ENCODE measurements at places on chromosomes 11 and 22.

DNA sequence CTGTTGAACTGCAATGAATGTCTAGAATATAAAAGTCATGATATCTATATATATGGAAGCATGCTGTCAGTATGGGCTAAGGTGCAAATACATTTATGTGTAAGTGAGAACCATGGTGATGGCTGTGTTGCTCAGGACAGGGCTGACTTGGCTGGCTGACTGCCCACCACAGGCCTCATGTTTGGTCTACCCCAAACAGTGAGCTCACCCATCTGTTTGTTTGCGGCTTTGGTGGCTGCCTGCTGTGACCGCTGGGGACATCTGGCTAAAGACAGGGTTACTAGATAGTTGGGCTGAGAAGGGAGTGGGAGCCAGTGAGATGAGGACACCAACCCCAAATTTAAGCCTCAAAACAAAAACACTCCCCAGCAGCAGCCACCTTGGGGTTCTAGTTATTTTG, 6.3 kb downstream of the CD44 start:
- peak; percentile 39 for DNase-seq

DNA sequence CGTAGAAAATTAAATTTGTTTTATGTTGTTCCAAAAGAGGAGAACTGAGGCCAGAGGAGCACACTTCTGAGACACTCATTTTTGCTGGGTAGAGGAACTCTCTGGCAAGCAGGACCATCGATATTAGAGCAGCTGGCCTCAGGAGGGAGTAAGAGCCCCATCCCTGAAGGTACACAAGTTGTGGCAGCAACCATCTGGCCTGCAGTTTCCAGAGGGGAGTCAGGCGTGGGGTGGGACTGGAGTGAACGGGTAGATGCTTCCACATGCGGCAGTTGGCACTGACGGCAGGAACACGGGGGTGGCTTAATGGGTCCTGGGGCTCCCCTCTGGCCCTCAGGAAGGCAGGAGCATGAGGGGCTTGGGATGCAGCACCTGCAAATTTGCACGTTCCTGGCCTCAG, 13.2 kb upstream of the SSTR3 start:
- no peak for DNase-seq

DNA sequence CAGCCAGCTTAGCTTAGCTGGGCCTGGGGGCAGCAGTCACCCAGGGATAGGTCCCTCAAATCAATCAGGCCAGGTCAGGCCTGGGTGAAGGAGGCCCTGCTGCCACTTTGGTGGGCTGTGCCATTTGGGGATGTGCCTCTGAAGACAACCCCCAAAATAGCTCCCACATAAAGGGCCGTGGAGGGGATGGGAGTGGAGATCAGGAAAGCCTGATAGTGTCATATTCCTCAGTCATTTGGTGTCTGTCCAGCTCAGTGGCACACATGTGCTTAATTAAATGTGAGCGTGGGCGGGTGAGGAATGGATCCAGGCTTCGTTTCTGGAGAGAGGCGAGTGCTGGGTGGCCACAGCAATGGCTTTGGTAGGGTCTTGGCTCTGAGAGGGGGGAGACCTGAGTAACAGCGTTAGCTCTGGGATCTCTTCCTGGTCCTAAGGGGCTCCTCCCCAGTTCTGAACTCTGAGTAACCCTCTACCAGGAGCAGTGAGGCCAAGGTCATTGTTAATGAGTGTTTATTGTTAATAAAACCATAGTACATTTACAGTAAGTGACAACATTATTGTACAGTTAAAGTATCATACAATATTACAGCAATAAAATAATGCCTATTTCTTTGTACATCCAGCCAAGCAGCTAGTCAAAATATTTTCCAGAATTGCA, 45.2 kb downstream of the NAT10 start:
- DNase-seq, result no peak

GRCh38 chr11:36333897-36334296, 37.8 kb downstream of the PRR5L start:
- DNase-seq, result no peak

- no peak for DNase-seq
These were observed 53.4 kb downstream of the FAM181B start for GRCh38 chr11:82680252-82680651.

DNA sequence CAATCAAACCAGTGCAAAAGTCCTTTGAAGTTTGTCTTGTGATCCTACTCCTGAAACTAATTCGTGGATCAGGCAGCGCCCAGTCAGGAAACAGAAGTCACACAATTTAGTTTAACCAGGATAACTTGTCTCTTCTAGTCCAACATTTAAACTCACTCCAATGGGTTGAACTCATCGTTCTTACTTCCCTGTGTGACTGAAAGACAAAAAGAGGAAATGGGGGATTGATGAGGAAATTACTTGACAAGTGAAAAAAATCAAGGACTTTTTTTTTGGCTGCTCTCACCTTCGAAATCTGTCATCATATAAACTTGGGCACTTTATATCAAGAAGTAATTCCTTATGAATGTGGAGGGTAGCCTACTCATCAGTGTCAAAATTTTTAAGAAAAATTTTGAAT, 78.4 kb downstream of the HSD17B12 start:
- DNase-seq, result no peak

DNA sequence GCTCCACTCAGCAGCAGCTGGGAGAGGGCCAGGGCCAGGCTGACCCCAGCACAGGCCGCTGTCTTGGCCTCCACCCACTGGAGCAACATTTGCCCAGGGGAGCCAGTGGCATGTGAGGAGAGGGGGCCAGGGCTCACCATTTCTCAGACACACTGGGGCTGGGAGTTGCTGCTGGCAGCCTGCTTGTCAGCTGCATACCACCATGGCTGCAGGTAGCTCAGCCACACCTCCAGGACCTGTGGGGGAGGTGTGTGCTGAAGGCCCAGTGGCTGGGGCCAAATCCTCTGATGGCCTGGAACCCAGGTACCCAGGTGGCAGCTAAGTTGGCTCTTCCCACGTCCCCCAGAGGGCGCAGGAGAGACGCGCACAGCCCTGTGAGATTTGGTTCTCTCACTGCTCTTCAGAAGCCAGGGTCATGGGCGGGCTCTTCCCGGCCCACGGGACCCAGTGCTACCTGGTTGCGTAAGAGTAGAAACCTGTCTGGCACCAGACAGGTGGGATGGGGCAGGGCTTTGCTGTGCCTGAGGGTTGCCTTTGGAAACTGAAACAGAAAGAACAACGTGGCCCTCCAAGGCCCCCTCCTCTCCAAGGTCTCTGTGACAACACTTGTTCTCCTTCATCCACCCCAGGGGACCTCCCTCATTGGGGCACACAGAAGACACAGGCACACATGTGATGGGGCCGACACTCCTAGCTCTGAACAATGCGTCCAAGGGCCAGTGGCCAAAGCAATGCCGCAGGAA, 98.8 kb downstream of the MED15 start:
- DNase-seq, result peak; percentile 67

DNA sequence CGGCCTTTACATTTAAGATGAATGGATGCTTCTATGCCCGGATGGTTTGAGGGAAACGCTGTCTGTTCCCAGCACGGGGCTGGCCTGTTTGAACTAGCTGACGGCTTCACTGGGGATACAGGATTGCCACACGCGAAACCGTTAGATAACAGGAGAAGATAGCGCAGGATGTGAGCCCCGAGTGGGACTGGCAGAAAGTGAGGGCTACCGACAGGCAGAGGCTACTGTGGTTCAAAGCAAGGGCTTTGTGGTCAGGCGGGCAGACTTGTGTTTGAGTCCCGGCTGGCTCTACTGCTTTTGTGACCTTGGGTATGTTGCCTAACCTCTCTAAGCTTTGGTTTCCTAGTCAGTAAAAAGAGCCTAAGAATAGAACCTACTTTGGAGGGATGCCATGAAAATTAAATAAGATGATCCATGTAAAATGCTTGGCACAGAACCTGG, 2.8 kb upstream of the OAF start:
- no peak for DNase-seq

DNA sequence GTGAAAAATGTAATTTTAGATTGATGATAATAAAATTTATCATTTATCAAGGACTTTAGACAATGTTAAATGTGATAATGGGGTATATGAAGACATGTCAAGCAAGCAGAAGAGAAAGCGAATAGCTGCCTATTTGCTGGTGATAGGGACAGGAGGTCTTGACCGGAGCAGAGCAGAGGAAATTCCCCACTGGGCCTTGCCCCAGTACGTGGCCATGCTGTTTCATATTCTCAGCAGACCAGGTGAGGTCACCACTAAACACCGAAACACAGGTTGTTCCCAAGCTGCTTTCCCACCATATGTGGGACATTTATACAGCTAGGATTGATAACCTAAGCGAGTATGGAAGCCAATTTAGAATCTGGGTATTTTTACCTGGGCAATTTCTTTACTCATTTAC, 1629.6 kb downstream of the FAM181B start:
- no peak for DNase-seq

GRCh38 chr11:123469089-123469488, 39.0 kb downstream of the GRAMD1B start:
- DNase-seq, result no peak

- no peak for DNase-seq
These were observed 78.8 kb downstream of the CTTN start for GRCh38 chr11:70477176-70477575.

- DNase-seq, result no peak
These were observed 10.9 kb upstream of the FCHSD2 start for GRCh38 chr11:73152861-73153483.

DNA sequence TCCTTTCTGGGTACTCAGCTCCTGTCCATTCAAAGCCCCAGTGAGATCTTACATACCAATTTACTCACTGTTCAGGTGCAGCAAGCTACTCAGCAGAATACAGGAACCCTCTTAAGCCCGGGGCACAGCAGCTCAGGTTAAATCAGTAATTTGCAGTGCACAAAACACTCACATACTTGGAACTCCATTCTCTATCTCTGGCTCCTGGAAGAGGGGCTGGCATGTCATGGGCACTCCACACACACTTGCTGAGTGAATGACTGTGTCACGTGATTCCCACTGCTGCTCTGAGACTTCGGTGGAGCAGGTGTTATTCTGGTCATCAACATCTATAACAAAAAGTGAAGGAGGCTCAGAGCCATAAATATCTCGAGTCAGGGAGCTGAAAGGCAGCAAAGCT, 157.3 kb upstream of the BDNF start:
- DNase-seq, result no peak

- no peak for DNase-seq
These were observed at the start of gene MYO7A for GRCh38 chr11:77127920-77128691. TSS of gene MYO7A (plus strand) at chr11:77128246. CDS start at chr11:77130635, 2,389 bp downstream.

- no peak for DNase-seq
These were observed 12.2 kb downstream of the OR8D1 start for GRCh38 chr11:124301548-124301947.

- no peak for DNase-seq
These were observed 471.4 kb upstream of the B3GAT1 start for GRCh38 chr11:134883484-134883883.

DNA sequence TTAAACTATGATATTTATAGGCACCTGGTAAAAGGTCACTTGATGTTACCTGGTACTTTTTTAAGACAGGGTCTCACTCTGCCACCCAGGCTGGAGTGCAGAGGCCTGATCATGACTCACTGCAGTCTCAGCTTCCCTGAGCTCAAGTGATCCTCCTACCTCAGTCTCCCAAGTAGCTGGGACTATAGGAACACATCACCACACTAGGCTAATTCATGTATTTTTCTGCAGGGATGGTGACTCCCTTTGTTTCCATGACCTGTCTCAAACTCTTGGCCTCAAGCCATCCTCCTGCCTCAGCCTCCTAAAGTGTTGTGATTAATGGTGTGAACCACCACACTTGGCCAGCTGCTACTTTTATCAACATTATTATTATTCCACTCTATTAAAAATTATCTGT, 47.6 kb downstream of the OR4C45 start:
- DNase-seq, result no peak

DNA sequence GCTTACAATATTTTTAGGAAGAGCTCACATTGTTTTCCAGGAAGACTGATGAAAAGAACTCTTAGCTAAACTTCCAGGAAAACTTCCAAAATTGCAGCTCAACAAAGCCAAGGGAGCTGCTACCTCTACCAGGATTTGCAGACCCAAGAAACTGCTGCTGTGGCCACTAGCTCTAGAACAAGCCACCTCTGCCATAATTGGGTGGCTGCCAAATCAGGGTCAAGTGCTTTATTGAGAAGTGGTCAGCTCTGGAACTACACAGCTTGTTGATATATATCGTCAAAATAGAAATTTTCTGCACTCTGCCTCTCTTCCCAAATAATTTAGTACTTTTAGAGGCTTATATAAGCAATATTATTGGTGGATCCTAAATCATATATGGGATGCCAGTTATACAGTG, 371.8 kb upstream of the CHORDC1 start:
- DNase-seq, result no peak

- DNase-seq, result no peak
These were observed 50.3 kb downstream of the TRIOBP start for GRCh38 chr22:37747080-37747714.

Data from stimulated activated CD4-positive, alpha-beta T cell treated with anti-CD3 and anti-CD28 coated beads, Interleukin-2, amount 100 ng/mL, for 24 hours (primary cell).